SJSA1 (cell line): ENCODE measurements at places on chromosomes 6 and 20.

- no peak for DNase-seq
Measured at GRCh38 chr6:21868226-21868625, 274.7 kb downstream of the SOX4 start.

DNA sequence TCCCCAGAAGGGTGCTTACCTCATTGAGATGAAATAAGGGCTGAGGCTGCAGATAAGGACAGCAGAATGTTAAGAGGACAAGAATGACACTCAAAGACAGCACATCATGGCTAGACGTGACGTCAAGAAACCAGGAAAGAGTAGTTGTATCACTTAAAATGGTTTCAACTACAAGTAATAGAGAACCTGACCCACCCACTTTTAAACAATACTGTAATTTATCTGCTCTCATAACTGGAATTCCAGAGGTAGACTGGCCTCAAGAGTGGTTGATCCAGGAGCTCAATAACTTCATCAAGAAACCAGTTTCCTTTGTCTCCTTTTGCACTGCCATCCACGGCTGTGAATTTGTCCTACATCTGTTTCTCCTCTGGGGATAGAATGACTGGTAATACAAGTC lies 187.1 kb downstream of the EYA4 start:
- no peak for DNase-seq

GRCh38 chr6:119076173-119076572 lies 2.3 kb downstream of the FAM184A start:
- DNase-seq = no peak

GRCh38 chr6:136651982-136652381 lies 101.8 kb upstream of the MAP7 start:
- DNase-seq = no peak

GRCh38 chr6:17845598-17845997 lies 138.9 kb upstream of the NUP153 start:
- DNase-seq = no peak

GRCh38 chr20:53949319-53949839 lies 121.0 kb downstream of the BCAS1 start:
- DNase-seq = peak; percentile 95

- no peak for DNase-seq
Measured at GRCh38 chr6:100488244-100488643, 23.5 kb upstream of the SIM1 start.

- no peak for DNase-seq
Measured at GRCh38 chr6:62345962-62346689, 60.1 kb upstream of the KHDRBS2 start.

GRCh38 chr6:33935439-33936080 lies 131.8 kb upstream of the MLN start:
- no peak for DNase-seq

DNA sequence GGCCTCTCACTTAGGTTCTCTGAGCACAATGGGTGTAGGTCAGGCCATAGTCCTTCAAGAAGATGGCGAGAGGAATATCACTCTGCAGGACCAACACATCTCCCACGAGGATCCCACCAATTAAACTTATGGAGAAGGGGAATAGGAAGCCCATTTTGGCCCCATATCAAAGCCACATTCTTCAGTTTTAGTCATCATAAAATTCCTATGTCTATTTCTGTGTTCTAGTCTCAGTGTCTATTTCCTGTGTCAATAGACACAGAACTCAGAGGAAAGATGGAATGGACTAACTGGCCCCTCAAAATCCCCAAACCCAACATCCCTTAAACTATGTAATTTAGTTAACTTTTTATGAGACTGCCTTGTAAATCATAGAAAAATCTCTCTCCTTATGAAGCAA lies 216.8 kb downstream of the HACE1 start:
- DNase-seq = no peak

DNA sequence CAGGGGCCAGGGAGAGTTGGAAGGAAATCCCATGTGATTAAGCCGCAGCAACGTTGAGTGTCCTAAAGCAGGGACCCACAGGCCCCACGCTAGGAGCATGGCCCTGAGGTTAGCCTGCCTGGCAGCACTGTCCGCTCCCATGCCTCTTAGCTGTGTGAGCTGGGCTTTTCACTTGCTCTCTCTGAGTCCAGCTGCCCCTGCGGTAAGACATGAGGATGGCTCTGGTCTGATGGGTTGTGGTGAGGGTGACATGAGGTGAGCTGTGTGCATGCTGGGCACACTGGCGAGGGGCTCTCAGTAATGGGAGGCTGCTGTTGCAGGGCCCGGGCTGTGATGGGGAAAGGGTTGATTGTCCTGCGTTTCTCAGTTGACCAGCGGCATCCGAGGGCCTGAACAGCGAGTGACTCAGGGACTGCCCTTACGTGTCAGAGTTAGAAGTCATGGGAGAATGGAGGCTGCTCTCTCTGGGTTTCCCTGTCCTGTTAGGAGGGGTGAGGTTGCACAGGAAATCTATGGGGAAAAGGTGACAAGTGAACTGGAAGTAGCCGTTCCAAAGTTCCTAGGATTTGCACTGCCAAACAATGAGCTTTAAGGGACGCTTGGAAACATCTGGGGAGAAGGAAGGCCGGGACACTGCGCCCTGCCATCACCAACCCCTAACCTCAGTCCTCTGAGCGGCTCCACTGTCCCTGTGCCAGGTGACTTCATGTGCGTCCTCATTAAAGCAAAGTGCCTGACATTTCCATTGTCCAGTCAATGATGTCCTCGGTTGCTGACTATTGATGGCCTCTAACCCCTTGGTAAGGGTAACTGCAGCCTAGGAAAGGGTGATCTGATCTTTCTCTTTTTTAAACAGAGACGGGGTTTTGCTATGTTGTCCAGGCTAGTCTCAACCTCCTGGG lies 51.3 kb downstream of the ADNP start:
- DNase-seq = no peak

DNA sequence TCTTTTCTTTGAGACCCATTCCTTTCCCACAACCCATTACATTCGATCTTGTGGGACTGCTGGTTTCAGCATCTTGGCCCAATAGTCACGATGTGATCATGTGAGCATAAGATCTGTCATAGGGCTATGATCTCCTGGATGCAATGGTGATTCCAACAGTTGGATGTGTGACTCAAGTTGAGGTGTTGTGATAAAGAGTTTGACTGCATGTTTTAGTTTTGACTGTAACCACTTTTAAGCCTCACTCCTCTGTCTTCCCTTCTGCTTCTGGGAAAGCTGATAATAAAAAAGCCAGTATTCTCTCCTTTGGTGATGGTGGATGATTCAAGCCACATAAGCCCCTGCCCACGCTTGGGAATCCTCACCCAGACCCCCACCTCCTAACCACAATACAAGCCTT lies 117.0 kb upstream of the ASCC3 start:
- no peak for DNase-seq

GRCh38 chr20:63653041-63653973 lies at the start of gene STMN3:
STMN3 (minus strand) TSS chr20:63653424; CDS start chr20:63653345, 79 bp downstream.
- DNase-seq = peak; percentile 74

GRCh38 chr6:14804001-14804784 lies 441.7 kb upstream of the JARID2 start:
- no peak for DNase-seq

GRCh38 chr20:53216478-53216855 lies 244.3 kb downstream of the TSHZ2 start:
- no peak for DNase-seq

DNA sequence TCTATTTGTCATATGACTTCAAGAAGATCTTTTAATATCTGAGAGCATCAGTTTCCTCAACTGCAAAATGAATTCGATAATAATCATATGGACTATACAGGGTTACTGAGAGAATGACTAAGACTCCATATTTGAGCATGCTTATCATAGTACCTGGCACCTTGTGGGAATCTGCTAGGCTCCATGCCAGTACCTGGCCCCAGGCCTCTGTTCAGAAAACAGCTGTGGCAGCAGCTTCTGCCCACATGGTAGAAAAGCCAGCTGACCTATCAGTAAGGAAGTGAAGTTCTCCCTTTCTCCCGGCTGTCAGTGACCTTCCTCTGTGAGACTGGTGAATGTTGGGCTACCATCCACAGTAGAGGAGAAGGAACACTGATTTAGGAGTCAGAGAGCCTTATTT lies 574.9 kb upstream of the CHD6 start:
- no peak for DNase-seq

DNA sequence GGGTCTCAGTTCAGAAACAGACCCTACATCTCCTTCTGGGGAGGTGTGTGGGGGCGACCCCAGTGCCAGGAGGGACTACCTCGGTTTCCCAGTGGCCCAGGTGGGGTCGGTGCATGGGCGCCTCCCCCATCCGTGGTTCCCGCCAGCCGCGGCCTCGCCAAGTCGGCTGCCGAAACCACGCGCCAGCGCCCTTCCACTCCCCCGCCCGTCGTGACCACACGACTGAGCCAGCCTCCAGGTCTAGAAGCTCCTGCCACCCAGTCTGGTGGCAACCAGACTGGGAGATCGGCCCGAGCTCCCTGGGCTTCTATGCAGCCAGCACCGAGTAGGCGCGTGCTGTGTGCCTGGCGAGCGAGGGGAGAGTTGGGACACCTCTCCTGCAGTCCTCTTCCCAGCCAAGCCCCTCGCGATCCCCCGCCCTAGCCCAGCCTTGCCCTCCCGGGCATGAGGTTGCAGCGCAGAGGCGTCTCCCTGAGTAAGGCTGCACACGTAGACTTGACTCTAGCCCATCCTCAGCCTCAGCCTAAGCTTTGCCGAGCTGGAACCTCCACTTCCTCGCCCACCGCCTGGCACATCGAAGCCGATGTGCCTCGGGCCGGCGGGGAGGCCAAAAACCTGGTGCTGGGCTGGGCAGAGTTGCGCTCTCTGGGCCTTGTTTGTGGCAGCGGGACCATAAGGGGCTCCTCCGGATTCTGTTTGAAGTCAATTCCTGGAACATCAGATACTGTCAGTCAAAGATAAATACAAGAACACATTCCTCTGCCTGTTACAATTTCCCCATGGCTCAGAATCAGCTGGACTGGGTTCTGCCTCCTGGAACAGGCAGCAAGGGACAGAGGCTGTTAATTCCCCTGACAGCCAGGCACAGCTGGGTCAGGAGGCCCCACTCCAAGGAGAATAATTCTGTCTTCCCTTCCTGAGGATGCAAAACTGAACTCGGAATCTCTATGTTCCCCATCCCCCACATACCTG lies 1.5 kb upstream of the CPNE5 start:
- no peak for DNase-seq

- no peak for DNase-seq
Measured at GRCh38 chr20:6792789-6793188, 25.3 kb downstream of the BMP2 start.

GRCh38 chr6:84536885-84537638 lies 227.3 kb downstream of the TBX18 start:
- no peak for DNase-seq

GRCh38 chr6:32623693-32624092 lies 13.5 kb upstream of the HLA-DQA1 start:
- no peak for DNase-seq

DNA sequence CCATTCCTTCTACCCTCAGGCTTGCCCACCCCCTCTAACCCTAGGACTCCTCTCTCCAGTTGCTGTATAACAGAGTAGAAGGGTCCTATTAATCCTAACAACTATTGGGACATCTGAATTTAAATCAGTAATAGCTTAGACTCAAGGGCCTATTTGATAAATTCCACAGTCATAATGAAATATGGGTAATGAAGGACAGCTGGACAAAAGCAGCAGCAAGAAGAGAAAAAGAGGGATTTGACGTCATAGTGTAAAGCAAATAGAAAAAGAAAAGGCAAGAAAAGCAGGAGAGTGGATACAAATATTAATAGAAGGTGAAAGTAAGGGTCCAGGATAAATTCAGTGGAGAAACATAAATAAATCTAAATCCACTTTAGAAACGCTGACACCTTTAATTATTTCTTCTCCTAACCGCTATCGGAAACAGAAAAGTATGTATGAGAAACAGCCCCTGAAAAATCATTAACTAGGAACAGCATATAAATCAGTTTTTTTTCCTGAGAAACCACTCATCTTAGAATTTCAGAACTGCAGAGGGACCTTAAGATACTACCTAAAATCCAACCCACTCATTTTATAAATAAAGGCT lies 12.8 kb downstream of the FKBP5 start:
- DNase-seq = no peak

DNA sequence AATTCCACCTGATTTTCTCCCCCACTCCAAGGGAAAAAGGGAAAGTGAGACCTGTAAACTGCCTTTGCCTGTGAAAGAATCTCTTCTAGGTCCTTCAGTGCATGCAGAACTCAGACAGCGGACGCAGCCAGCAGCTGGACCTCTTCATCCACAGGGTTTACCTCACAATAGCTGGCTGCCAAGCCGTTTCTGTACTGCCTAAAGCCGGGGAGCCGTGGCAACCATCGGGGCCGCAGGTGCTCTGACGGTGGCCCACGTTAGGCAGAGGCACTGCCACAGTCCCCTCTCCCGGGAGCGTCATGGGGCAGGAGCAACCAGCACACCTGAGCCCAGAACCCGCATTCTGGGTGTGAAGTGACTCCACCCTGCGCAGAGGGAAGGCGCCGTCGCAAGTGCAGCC lies 206.1 kb downstream of the TTLL2 start:
- DNase-seq = no peak

DNA sequence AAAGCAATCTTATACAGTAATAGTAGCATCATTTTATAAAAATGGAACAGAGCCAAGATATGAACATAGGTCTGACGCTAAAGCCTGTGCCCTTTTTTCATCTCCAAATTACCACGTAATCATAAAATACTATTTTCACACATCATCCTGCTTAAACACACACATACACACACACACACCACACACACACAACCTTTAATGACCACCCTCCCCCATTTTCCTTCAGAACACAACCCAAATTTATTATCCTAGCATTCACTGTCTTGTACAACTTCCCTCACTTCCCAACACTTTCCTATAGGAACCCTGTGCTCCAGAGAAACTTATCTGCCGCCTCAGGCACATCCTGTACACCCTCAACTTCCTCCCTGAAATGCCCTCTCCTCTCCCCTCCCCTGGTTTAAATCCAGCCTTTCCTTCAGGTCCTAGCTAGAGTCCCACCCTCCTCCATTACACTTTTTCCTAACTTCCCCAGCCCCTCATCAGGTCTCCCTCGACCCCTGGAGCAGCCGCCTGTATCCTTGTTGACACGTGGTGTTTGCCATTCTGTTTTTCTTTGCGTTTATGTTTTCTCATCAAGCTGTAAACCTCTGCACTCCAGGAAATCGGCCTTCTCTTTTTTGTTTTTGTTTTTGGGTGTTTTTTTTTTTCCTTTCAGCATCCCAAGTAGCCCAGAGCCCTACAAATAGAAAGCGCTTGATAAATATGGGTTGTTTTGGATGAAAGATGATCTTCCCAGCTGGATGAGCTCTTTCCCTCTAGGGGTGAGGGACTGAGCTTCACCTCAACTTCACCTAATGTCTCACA lies 968 bp upstream of the MMP24 start:
- DNase-seq = no peak

- DNase-seq = no peak
Measured at GRCh38 chr6:135053406-135053805, 1.2 kb downstream of the HBS1L start.

GRCh38 chr6:109626311-109626710 lies 64.7 kb downstream of the AK9 start:
- no peak for DNase-seq
